Central memory CD4-positive, alpha-beta T cell (primary cell): ENCODE measurements at places on chromosomes 1 and 21.

- DNase-seq: peak; percentile 24
Observed at GRCh38 chr1:228082918-228083870, 686 bp downstream of the ARF1 start.

- DNase-seq: no peak
Observed at GRCh38 chr1:45507893-45508292, 7.8 kb downstream of the MMACHC start.

- DNase-seq: no peak
Observed at GRCh38 chr1:187809549-187809948, 980.8 kb downstream of the PLA2G4A start.

GRCh38 chr1:56573311-56573710, 6.1 kb downstream of the PLPP3 start:
- no peak for DNase-seq

GRCh38 chr1:6948861-6949260, 163.6 kb downstream of the CAMTA1 start:
- no peak for DNase-seq

DNA sequence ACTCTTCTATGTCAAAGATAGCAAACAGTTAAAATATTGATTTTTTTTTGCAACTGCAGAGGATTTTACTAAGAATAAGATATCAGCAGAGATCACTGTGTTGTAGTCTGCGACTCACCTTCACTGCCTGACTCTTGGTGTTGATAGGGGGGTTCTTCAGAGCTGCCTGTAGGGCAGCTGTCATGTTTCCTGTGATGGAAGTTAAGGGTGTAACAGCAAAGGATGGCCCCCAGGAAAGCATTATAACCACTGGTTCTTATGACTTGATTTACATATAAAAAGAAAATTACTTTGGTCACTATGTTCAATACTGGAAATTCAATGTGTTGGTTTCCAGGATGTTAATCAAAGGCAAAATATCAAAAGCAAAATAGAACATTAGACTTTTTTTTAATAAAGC, 2.6 kb downstream of the ARPC5 start:
- DNase-seq: no peak

- DNase-seq: peak; percentile 5
Observed at GRCh38 chr1:202806845-202807450, 1.3 kb downstream of the KDM5B start.

DNA sequence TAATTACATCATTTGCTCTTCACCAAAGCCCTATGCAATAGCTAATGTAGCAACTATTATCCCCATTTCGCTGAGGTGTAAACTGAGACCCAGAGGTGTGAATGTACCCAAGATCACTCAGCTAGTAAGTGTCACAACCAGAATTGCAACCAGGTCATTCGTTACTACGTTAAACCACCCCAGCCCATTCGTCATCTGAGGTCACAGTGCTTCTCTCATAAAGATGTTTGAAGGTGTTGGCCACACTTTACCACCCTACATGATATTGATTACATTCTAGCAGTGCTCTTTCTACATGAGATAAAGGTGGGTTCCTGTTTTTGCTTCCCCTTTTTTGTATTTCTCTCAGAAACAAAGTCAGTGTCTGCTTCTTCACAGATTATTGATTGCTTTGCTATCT, 195.3 kb downstream of the ZBTB18 start:
- no peak for DNase-seq

DNA sequence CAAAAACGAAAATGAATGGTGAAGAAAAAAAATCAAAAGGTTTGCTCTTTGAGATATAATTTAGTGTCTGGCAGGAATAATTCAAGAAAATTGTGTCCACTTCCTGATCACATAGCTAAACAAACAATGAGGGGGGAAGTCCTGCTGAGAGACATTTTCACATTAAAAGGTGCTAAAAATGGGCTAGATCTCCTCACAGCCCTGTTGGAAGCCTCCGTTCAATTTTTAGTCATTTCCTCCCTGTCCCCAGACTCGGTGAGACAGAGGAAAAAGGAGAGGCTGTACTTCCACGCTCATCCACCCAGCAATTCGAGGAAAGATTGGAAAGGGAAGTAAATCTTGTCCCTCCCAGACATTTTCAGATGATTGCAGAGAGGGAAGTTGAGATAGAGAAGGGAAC, 103.7 kb downstream of the BARHL2 start:
- DNase-seq: no peak

DNA sequence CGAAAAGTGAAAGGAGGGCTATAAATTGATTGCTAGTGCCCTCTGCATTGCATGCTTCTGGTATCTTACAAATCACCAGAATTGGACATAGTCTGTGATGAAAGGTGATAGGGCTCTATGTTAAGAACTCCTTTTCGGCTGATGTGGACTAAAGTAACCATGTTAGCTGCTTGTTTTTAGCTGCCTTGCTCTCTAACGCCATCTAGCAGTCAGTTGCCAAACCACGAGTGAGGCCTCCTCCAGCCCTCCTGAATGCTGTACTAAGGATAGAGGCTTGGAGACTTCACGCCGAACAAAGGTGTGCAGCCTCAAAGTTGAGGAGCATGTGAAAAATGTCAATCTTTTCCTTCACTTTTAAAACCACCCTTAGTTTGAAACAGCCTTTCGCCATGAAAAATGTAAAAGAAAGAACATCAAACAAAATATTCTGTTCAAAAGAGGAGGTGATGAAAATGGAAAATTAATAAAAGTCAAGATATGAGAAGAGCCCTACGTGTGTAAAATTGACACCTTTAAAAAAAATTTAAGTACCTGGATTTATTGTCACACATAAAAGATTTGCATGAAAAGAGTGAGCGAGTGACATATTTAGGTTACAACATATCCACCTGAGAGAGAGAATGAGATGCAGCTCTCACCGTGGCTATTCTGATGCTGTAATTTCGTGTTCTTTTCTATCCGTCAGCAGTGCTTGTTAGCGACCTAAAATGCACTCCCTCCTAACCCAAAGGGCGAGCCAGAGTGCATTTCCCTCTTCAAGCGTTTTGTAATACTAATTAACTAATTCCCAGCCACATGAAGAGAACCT, 8.1 kb downstream of the LRRC53 start:
- DNase-seq: no peak

DNA sequence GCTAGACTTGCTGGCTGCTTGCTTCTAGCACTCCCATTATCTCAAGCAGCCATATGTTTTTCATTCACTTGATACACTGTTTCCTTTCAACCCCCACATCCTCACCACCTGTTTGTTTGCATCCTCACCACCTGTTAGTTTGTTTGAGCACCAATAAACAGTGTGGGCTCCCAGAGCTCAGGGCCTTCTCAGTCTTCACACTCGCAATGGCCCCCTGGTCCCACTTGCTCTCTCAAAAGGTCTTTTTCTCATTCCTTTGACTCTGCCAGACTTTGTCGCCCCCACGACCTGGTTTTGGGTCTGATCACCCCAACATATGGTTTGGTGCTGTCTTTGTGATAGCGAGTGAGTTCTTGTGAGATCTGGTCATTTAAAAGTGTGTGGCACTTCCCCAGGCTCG, 6.2 kb upstream of the PADI4 start:
- no peak for DNase-seq

DNA sequence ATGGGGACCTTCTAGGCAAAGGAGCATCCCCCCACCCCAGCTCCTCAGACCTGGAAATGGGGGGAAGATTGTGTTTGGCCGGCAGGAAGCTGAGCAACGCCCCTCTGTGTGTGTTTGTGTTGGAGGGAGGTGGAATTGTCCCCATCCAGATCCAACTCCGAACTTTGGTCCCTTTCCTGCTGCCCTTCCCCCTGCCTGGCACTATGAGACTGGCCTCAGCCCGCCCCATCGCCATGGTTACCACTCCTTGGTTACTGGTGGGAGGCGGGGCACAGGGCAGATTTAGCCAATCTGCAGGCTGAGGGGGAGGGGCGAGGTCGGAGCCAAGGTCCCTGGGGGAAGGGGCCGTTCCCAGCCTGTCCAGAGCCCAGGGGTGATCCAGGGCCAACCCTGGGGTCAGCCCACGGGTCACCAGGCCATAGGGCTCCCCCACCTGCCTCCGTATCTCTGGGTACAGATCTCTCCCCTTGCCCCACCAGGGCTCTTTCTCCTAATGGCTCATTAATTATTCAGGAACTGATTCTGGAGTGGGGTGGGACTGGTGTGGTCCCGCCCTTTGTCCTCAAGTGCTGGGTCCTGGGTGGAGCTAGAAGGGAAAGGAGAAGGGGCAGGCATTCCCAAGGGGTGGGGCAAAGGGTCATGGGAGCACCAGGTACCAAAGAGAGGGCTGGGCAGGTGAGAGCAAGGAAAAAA, 15.2 kb downstream of the PTPRF start:
- DNase-seq: no peak

- DNase-seq: no peak
Observed at GRCh38 chr21:14523234-14523633, 22.9 kb downstream of the SAMSN1 start.

GRCh38 chr21:35905096-35905962, 155.0 kb downstream of the SETD4 start:
- no peak for DNase-seq

- DNase-seq: no peak
Observed at GRCh38 chr1:165444897-165445370, at the start of gene RXRG. TSS of gene RXRG (minus strand) at chr1:165445126. CDS start at chr1:165444893, 233 bp downstream.

- no peak for DNase-seq
Observed at GRCh38 chr1:87706779-87707228, 378.1 kb downstream of the LMO4 start.

DNA sequence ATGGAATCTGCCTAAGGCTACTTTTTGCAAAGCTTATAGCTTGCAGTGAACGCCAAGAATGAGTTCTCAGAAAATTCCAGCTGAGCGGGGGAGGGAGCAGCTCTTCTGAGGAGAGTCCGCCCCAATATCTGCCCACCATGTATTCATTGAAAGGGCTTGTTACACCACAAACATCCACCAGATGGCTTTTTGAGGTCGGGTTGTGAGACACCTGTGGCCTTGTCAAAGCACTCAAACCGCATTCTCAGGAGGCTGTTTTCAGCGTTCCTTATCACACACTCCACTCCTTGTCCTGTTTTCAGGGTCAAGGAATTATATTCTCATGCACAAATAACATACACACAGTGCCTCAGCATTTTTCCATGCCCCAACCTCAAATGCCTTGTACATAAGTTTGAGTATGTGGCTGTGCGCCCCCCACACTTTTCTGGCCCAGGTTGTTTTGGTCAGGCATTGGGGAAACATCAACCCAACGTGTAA, 3.9 kb upstream of the C4BPB start:
- DNase-seq: peak; percentile 53

DNA sequence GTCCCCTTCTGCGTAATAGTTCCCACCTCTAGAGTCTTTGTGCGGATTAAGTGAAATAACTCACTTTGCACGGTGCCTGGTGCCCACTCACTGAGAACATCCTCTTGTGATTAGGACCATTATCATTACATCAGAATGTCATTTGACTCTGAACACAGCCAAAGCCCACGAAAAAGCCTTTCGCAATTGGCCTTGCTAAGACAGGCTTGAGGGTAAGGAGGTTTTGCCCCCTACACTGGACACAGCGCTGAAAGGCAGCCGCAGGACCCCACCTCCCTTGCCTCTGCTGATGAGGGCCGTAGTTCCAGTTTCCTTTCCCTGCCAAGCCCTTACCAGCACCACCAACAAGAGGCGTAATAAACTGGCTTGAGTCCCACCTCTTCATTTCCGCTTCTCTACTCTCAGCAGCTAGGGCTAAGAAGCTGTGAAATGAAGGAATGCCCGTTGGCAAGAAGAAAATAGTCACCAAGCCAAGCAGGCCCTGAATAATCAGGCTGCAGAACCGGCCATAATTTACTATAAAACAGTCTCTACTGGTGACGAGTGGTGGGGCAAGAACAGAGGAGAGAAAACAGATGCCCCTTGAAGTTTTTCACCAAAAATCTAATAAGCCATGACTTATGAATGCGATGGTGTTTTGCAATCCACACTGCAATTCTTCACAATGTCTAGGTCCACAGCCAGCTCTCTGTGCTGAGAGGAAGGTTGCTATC, 53.1 kb downstream of the SH3GLB1 start:
- DNase-seq: no peak

DNA sequence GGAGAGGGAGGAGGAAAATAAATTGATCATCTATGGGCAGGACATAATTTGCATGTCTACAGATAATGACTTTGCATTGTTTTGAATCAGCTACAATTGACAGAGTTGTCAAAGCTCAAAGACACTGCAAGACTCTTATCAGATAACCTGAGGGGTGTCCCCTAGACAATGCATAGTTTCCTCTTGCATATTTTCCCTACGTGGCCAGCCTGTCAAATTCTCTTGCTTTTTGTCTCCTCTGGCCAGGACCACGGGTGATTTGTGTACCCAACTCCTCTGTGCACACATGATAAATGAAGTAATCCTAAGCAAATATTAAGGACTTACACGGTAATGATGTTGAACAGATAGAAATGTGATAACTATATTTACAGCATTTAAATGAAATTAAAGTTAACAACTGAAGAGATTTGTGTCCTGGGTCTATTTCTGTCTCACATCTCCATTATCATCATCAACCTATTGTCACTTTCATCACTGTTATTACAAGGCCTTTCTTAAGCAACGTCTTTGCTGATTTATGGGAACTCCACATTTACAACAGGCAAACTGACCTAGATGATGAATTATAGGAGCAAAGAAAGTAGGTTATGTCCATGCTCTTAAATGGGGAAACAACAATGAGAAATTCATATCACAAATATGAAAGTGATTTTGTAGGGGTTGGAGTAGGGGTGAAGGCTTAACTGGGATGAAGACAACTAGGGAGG, 18.8 kb downstream of the BATF3 start:
- no peak for DNase-seq

DNA sequence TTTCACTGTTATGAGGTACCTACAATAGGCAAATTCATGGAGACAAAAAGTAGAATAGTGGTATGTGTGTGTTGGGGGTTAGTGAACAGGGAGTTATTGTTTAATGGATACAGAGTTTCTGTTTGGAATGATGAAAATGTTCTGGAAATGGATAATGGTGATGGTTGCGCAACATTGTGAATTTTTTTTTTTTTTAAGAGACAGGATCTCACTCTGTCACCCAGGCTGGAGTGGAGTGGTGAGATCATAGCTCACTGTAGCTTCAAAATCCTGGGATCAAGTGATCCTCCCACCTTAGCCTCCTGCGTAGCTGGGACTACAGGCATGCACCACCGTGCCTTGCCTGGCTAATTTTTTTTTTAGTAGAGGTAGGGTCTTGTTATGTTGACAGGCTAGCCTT, 34.5 kb upstream of the TRABD2B start:
- DNase-seq: no peak

DNA sequence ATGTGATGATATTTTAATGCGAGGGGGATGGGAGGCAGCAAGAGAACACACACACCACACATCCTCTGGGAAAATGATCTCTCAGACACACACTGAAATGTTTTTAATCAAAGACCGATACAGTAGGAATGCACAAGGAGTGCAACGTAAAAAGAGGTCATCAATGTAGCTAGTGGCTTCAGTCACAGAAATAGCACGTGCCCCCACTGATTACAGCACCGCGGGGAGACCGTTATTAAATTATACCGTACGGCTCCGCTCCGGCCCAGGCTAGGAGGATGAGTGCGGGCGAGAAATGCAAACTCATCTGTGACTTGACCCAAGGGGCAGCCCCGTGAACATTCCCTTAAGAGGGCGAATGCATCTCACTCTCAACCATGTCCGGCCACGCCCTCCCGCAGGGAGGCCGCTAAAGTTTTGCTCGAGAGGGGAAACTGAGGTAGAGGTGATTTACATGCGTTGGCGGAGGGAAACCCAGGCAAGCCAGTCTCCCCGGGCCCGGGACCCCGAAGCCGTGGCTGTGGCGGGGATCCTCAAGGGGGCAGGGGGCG, 552 bp downstream of the UBR4 start:
- no peak for DNase-seq

GRCh38 chr1:182368903-182369302, 22.7 kb downstream of the GLUL start:
- DNase-seq: no peak
